ENCODE measurements at places on chromosomes 16 and 17.

- no peak for DNase-seq
Measured at GRCh38 chr17:61955619-61956018, 27.8 kb upstream of the INTS2 start.

GRCh38 chr16:73413091-73413829 is 365.3 kb upstream of the ZFHX3 start:
- DNase-seq: no peak

GRCh38 chr17:48647103-48647962 is 21.2 kb upstream of the HOXB9 start:
- DNase-seq: no peak

- no peak for DNase-seq
Measured at GRCh38 chr16:84953190-84953746, 58.1 kb downstream of the ZDHHC7 start.

- DNase-seq: no peak
Measured at GRCh38 chr16:87839542-87840270, 29.6 kb downstream of the SLC7A5 start.

DNA sequence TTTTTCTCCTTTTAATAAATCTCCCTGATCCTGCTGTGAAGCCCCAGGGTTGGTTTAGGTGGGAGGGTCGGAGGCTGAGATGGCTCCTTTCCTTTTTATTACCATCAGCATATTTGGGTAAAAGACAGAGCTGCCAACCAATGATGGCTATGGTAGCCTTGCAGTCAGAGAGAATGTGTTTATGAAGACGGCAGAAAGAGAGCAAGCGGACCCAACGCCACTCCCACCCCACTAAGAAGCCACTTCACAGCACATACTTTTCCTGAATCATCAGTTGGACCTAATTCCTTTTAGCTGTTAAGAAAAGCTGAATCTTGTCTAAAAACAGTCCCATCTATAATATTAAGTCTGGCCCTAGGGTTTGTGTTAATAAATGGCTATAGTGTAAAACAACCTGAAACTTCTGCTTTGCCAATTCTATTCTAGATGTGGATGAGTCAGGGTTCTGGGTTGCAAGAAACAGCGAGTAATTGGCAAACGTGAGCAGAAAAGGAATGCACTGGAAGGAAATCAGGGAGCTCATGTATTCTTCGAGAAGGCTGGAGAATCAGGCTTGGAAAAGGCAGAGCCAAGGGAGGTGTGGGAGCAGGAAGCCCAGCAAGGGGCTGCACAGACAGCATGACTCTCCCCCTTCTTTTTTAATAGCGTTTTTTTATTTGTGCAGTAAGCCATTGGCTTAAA is 34.0 kb upstream of the PRKCA start:
- no peak for DNase-seq

- DNase-seq: no peak
Measured at GRCh38 chr17:16937431-16937830, 34.5 kb downstream of the TNFRSF13B start.

DNA sequence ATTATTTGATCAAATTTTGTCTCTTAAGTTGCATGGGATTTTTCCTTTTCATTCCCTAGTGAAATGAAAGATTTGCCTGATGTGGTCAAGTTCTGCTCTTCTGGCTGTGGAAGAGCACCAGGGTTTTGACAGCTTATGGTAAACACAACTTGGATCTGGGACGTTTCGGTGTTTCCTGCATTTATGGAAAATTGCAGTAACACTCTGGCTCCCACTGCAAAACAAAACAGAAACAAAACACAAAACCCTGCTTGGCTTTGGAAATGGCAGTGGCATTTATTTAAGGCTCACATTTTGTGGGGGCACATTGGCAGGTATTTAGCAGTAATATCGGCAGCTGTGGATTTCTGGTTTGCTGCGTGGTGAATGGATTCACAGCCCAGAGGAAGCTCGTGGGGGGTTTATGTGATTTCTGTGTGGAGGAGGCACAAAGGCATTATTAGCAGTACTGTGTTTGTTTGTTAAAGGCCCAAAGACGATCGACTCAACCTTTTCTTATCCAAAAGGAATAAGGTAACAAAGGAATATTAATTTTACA is 377.8 kb downstream of the SNX29 start:
- no peak for DNase-seq

- no peak for DNase-seq
Measured at GRCh38 chr17:65696739-65697394, 135.4 kb upstream of the AXIN2 start.

DNA sequence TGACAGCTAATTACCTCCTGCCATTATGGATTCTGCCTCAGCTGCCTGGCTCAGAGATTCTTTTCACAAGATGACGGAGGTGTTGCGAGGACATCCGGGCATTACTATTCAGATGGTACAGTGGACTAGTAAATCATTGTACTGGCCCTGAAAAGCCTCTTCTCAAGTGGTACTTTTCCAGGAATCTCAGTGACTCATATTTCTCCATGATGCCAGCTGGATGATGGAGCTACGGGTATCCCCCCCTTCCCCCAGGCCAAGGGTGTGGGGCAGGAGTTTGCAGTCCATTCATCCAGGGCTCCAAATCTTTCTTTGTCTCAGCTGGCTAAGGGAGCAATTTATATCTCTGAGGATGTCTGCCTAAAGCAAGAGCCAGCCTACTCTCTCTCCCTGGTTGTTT is 107.7 kb upstream of the GPR139 start:
- DNase-seq: no peak

DNA sequence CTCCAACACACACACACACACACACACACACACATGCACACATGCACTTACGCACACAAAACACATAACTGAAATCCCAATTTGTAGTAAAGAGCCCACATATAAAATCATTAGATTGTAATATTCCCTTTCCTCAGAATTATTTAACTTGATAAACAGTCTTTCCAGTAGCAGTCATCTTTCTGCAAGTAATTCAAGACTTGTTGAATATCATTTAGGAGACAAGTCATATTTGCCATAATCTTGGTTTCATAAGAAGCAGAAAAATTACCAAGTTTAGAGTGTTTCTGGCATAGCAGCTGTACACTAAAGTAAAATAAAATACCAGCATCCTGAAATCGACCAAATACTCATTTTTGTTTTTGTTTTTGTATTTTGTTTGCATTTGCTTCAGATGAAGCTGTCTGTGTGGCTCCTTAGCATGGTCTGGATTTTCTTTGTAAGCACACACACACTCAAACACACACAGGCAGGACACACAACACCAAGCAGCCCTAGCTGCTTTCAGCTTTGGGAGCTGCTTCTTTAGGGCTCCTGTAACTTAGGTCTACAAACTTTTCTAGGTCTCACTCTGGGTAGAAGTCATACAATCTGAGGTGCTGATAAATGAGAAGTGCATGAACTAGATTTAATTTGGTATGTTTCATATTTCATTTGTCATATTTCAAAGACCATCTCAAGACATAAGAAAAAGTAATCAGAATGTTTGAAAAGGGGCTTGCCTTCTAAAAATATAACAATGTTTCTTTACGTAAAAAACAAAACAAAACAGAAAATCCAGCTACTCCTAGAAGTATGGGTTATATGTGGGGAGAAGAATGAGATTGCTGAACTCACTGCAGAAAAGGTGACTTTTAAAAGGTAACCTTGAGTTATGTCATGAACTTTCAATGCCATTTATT is 3.0 kb downstream of the SALL1 start:
- DNase-seq: no peak

- DNase-seq: no peak
Measured at GRCh38 chr17:75277664-75278071, 6.6 kb upstream of the MIF4GD start.
